ENCODE measurements at places on chromosomes 11 and 22.

GRCh38 chr11:105334025-105334714 lies 194.6 kb upstream of the CARD18 start:
- no peak for DNase-seq

DNA sequence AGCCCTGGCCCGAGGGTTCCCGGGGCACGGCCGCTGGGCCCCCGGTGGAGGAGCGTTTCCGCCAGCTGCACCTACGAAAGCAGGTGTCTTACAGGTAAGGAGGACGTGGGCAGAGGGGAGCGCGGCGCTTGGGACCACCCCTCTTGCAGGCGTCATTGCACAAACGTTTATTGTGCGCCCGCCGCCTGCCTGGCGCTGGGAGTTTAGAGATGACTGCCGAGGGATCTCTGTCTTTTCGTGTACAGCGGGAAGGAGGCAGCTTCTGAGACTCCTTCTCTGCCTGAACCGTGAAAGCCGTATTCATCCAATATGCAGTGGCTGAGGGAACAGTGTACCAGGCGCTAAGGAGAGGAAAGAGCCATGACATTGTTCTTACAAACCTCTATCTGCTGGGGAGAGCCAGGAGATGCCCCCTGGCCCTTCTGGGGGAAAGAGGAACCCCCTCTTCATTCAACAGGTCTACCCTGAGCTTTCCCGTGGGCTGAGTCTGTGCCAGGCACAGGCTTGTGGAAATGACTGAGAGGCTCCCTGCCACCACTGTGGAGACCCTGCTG lies 13.8 kb upstream of the DGKZ start:
- DNase-seq = no peak

DNA sequence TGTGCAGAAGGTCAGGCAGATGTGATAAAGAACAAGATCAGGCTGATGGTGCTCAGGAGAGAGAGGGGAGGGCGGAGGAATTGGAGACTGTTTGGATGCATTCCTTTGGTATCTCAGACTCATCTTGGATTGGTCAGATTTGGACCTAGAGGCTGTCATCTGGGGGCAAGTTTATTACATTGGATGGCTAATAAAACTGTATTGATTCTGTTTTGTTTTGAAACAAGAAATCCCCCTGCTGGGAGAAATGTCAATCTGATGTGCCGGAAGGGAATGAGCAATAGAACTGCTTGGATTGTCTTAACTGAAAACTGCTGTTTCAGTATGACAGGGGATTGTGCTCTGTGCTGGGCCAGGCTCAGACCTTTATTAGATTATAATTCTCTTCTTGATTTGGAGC lies 25.5 kb upstream of the CCDC90B start:
- DNase-seq = no peak

GRCh38 chr11:95266751-95267374 lies 35.9 kb upstream of the SESN3 start:
- no peak for DNase-seq

DNA sequence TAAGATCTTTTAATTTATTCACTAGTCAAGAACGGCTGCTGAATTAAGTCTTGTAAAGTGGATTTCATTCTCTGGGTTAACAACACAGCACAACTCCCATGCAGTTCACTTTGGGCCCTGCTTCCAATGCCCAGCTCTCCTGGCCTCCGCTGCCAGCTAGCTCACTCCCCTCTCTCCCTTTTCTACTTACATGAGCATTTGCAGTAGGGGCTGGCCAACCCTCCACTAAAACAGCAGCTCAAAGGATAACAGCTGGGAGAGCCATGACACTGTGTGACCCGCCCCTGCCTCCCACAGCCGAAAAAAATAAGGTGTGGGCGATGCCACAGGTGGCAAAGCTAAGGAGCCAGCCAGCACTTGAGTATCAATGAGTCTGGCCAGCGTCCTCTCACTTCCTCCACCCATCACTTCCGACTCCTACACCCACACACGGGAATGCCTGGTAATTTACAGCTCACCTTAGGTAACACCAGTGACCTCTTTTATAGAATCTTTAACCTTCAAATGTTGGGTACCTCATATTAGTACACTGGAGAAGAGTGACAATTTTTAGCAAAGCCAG lies 56.8 kb downstream of the DGCR2 start:
- no peak for DNase-seq

- peak; percentile 56 for DNase-seq
Observed at GRCh38 chr11:119533921-119534736, 111.2 kb upstream of the THY1 start.

DNA sequence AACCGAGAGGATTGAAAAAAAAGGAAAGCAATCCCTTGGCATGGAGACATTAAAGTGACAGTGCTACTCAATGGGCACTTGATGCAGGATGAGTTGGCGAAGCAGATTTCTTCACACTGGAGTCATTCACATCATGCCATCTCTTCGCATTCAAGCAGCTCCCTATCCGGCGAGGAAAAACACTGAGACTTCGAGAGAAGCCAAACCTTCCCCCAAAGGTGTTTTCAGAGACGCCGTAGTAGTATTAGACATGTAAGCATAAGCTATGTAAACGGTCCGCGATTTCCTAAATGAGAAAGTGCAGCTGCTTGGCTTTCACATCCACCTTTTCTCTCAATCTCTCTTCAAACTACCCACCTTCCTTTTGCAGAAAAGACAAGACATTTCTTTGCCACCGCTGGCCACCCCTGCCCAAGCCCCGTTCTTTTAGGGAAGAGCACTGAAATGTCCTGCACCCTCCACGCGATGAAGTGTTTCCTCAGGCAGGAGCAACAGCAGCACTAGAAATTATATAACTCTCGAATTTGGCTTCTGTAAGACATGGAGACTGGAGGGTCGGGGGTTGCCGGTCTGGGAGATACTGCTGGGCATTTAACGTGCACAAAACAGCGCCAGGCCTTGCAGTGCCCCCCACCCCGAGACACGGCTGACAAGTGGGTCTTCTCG lies at the start of gene DLG2:
DLG2 (minus strand) TSS at position 13 of the 666 bp plus-strand sequence.
- peak; percentile 8 for DNase-seq

- no peak for DNase-seq
Observed at GRCh38 chr22:44546686-44547310, 48.8 kb upstream of the RTL6 start.

GRCh38 chr11:18526130-18526520 lies 617 bp downstream of the TSG101 start:
- no peak for DNase-seq

DNA sequence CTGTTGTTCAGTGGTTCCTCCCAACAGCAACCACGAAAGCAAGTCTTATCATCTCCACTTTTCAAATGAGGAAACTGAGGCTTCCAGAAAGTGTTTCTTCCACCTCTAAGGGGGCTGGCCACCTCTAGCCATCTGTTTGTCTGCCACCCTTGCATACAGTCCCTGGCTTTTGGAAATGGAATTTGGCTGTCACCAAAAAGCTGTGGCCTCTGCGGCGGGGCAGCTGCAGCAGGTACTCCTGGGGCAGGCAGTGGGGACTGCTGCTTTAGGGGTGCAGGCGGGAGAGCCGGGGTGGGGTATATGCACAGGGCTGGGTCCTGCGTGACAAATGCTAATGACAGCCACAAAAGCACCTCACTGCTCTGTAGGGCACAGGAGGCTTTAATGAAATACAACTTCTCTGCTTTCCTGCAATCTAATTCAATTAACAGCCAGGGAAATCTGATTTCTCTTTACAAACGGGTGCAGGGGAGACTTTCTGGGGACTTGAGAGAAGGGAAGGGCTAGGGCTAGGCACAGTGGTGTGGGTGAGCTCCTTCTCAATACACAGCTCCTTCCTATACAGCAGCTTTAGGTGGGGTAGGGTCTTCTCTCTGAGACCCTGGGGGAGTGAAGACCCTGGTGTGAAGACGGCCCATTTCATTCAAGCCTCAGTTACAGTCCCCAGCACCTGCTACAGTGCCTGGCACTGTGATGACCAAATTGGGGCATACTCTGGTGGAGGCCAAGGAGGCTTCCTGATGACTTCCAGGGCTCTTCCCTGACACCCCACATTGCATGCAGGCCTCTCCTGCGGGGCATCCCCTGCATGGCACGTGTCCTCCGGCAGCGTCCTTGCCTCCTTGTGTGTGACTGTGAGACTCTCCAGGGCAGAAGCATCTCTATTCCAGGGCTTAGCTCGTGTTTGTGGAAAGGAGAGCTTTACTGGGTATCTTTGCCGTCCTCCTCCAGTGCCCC lies 161.6 kb downstream of the CEP164 start:
- DNase-seq = no peak

DNA sequence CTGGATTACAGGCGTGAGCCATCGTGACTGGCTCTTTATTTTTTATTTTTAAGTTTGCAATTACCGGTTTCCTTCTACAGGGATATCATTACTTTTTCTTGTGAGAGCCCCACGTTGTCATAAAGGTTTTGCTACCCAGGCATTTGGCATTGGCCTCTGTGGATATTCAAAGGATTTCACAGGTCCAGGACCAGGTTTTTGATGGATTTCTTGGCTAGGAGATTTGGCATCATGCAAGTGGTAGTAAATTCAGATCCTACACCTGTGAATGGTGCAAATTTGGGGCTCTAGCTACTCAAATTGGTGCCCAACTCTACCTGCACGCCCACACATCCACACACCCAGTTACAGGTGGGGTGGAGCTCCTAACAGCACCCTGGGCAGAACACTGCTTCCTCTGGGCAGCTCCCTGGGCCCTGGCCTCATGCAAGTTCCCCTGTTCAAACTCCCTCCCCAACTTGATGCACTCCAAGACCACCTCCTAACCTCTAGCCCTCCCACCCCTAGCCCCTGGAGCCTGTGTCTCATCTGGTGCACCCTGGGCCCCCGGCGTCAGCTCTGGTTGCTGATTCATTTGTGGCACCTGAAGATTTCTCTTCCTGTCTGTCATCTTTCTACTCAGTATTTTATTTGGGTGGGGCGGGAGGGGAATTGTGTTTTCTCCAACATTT lies 9.3 kb upstream of the MRGPRD start:
- no peak for DNase-seq

- DNase-seq = no peak
Observed at GRCh38 chr22:21967693-21968271, 14.8 kb downstream of the TOP3B start.

DNA sequence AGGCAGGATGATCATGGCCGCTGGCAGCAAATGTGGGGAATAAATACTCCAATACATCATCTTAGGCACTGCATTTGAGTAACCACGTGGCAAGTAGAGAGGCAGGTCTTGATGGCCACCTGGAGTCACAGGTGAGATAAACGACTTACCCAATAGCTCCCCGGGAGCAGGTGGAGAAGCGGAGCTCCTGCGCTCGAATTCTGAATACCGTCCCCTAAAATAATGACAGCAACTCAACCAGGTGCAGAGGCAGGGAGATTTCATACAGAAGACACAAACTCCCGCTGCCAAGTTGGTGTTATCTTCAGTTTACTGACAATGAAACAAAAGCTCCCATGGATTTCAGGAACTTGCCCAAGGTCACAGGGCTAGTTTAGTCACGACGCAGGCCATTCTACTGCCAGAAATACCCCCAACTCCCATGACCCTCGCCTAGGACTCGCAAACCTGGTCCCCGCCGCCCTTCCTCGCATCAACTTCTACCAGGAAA lies 437 bp downstream of the SLC43A3 start:
- no peak for DNase-seq

- no peak for DNase-seq
Observed at GRCh38 chr11:44277196-44278090, 32.5 kb downstream of the ALX4 start.

- no peak for DNase-seq
Observed at GRCh38 chr11:55942785-55943392, 6.7 kb upstream of the OR5I1 start.

- DNase-seq = peak; percentile 85
Observed at GRCh38 chr11:6737872-6738466, 33.8 kb downstream of the OR2AG2 start.

DNA sequence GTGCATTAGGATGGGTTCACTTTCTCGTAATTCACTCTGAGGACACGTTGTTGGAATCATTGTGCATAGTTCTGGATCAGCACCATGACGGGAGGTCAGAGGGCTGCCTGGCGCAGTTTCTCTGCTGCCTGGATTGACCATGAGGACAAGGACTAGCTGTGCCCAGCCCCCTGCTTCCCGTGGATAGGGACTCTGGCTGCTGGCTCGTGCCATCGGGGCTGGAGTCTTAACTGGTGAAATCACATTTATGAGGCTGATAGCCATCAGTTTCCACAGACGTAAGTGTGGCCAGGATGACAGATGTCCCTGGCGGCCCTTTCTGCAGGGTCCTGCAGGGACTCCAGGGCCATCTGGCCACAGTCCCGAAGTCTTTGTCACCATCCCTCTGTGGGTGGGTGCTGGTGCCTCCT lies 24.1 kb upstream of the GRAMD4 start:
- no peak for DNase-seq

DNA sequence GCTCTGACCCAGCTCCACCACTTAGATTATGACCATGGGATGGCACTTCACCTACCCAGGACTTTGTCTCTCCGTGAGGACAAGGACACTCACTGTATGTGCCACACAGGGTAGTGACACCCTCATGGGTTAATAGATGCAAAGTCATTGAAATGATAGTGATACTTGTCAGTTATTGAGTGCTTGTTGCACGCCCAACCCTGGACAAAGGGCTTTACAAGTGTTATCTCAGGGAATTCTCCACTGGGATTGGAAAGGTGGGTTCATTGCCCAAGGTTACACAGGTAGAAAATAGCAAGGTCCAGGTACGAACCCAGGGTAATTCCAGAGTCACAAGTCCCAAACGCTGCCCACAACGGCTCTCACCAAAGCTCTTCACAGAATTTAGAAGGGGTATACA lies 158.2 kb downstream of the TRIM29 start:
- no peak for DNase-seq

DNA sequence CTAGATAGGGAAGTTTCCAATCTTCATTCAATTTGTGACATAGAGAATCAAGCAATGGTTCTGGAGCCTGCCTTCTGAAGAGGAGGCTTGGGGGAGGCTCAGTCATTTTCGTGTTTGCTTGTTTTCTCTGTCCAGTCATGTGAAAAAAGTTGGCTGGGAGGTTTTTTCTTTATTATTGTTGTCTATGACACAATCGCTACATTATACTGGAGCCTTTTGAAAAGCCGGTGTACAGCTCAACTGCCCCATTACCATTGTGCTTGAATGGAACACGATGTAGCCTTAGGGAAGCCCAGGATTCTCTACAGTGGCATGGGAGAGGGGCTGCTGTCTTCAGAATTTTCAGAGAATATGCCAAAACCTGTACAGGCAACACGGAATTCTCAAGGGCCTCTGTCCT lies 57.9 kb upstream of the NCAM1 start:
- DNase-seq = no peak

- no peak for DNase-seq
Observed at GRCh38 chr11:102620818-102621561, 4.1 kb downstream of the MMP20 start.

GRCh38 chr11:46505741-46506482 lies 87.9 kb downstream of the AMBRA1 start:
- no peak for DNase-seq

DNA sequence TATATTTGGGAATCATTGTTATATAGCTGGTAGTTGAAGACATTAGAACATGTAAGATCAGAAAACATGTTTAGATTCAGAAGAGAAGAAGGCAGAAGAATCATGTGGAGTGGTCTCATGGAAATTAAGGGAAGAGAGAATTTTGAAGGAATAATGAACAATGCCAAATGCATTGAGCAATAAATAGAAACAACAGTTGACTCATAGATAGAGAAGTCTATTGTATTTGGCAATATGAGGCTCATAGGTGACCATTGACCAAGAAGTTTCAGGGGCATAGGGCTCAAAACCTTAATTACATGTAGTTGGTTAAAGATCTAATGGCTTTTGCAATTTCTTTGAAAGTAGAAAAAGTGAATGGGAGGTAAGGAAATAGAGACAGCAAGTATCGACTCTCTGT lies 123.9 kb downstream of the PAX6 start:
- DNase-seq = no peak
